ENCODE measurements at places on chromosomes 5 and 9. TPM values are rescaled to one million over a fixed set of nuclear protein-coding genes. Genes with fewer than 3 reads are reported as not detected.

GRCh38 chr5:52870448-52870847, 82.7 kb downstream of the ITGA1 start:
- no peak for DNase-seq

The ACTBL2 gene
- total RNA-seq = not detected

DNA sequence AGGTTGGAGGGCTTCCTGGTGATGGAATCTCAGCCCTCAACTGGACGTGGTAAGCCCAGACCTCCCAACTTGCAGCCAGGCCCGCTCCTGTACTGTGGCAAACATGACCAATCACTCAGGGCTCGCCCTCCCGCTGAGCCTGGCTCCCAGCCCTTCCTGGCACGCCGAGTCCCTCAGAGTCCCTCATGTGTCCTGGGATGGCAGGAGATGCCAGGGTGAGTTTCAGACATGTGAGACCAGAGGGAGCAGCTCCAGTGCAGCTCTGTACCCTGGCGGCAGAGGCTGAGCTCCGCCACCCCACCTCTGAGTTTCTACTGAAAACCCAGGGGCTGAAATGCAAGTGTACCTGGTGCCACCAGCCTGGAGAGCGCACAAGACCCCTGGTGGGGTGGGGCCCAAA, 42.0 kb upstream of the RXRA start:
- no peak for DNase-seq

The CSF2 gene
- total RNA-seq = not detected

DNA sequence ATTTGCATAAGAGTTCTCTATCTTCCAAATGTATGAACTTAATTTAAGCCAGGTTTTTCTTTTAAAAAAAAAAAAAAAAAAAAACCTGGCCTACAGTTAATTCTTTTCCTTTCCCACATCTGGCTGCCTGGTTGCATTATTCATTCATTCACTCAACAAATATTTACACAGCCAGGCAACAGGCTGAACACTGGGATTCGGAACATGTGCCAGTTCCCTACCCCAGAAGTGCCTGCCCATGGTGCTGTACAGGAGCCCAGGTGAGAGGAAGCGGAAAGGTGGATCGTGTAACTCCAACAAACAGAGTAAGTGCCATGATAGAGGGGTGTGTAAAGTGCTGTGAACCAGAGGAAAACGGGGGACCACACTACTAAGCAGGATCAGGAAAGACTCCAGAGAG, 93.6 kb downstream of the CDK5RAP2 start:
- peak; percentile 54 for DNase-seq

The TSSK1B gene
- total RNA-seq = not detected
